ENCODE measurements at places on chromosomes 12 and 14.
A peak's percentile ranks its signal among the peaks of the same experiment; 100 is the strongest.

GRCh38 chr14:50425816-50426215 is 29.1 kb upstream of the CDKL1 start:
- DNase-seq: no peak

DNA sequence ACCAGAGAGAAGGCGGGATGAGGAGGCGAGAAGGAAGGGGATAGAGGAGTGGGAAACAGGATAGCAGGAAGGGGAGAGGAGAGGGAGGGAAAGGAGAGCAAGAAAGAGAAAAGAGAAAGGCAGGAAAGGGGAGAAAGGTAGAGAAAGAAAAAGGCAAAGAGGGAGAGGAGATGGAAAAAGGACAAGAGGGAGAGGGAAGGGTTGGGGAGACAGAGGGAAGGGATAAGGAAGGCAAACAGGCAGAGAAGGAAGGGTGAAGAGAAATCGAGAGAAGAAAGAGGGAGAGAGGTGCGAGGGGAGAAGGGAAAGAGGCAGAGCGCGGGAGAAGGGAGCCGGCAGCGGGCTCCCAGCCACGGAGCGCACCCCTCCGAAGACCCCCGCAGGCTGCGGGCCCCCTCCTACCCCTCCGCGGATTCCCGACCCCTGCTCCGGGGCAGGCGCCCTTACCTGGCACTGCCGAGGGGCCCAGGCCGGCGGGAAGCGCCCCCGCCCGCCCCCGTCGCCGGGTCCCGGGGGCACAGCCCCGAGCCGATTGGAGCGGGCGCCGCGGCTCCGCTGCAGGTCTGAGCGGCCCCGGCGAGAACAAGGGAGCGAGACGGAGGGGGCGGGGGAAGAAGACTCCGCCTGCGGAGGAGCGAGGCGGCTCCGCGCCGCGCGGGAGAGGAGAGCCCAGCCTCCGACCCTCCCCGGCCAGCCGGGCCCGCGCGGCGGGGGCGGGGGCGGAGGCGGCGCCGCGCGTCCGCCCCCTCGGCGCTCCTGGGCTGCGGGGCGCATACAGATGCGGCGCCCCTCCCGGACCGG is at the start of gene CDH24:
CDH24 (minus strand) TSS at position 565 of the 801 bp plus-strand sequence. CDS start 1,787 bp downstream, outside the sequence.
- peak; percentile 47 for DNase-seq

DNA sequence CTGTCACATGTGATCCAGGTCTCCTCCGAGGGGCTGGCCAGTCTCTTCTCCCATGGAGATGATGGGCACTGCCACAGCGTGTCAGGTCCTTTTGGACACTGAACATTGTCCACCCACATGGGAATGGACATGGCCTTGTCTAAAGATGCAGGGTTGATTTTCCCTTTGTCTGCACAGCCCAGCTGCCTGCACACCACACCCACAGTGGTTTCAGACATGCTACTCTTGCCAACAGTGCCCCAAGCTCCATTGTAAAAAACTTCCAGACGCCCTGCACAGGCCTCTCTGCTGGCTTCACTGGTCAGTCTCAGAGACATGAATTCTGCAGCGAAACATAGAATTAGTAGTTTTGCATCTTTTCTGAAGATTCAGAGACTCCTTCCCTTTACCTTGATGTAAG is 18.5 kb downstream of the CD163 start:
- DNase-seq: no peak

DNA sequence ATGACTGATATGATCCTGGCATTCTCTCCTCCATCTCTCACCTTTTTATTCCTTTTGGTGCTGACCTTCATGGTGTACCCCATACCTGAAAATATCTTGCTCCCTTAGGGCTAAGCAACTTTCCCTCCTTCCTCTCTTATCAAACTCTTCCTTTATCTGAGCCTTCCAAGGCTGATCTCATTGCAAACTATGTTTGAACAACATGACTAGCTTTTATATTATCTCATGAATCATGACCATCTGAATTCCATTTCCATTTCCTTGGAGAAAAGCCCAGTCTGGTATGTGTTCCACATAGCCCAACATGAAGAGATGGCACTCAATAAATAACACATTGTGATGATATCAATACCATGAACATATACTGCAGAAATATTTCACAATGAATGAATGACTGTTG is 111.6 kb downstream of the TSPAN8 start:
- no peak for DNase-seq

DNA sequence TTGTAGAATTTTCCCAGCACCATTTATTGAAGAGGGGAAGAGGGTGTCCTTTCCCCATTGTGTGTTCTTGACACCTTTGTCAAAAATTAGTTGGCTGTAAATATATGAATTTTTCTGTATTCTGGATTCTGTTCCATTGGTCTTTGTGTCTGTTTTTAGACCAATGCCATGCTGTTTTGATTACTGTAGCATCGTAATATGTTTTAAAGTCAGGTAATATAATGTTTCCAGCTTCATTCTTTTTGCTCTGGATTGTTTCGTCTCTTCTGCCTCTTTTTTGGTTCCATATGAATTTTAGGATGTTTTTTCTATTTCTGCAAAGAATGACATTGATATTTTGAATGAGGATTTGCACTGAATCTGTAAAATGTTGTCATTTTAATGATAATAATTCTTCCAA is 331.9 kb upstream of the RGS6 start:
- DNase-seq: no peak

DNA sequence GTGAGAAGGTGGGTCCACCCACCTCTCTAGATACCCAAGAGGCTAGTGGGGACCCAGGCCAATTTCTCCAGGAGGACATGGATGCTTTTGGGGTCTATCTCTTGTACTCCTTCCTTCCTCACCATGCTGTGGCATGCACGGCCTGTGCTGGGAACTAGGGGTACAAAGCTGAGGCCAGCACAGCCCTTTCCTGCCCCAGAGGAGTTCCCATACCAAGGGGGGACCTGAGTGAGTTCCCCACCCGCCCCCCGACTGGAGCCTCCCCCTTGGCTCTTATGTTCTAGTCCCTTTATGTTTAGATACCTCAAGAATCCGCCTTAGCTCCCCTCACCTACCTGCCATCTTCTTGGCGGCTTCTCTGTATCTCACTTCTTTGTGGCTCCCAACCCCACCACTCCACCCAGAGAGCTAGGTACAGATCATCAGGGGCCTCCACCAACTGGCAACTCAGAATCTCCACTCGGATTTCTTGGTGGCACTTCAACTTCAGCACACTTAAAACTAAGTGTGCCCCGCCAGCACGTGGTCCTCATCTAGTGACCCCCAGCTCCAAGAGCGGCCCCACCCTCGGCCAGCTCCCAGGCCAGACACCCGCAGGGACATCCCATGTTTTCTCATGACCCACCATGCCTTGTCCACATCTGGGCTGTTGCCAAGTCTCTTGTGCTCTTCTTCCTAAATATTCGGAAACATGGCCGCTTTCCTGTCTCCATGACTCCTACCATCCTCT is 115.2 kb upstream of the RTL1 start:
- DNase-seq: no peak

- no peak for DNase-seq
These were observed 159.8 kb upstream of the LRIG3 start for GRCh38 chr12:59080101-59080500.

- DNase-seq: no peak
These were observed 121.9 kb downstream of the PDE3A start for GRCh38 chr12:20490213-20490612.

- DNase-seq: no peak
These were observed 6.7 kb downstream of the TAS2R43 start for GRCh38 chr12:11085419-11085818.

DNA sequence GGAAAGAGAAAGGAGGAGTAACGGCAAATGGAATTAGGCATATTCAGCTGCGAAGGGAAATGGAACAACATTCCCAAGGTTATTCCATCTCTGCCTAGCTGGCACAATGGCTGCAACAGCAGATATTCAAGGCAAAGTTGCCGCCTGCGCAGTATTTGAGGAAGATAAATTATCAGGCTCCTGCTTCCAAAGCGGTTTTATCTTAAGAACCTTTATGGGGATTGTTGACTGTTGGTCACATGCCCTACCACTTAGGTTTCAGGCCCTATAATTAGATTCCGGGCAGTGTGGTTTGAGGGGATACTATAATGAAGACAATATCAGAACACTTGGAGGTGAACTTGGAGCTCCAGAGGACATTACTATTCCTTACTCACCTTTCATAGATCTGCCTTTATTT is 99.7 kb downstream of the FGD4 start:
- DNase-seq: no peak

DNA sequence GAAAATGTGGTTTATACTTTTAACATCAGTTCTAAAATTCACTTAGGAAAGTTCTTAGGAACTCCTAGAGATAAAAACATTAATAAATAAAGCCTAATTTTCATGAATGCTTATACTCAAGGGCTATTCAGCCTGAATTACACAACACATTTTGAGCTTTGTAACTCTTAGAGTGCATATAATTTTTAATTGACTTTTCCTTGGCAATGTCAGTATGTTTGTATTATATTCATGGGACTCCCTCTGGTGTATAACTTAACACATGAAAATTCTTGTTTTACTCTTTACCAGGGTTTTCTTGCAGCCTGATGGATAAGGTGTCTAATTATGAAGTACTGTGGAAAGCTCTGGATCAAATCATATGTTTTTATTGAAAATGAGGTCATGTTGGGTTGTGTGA is 150.6 kb upstream of the HMGA2 start:
- DNase-seq: no peak

DNA sequence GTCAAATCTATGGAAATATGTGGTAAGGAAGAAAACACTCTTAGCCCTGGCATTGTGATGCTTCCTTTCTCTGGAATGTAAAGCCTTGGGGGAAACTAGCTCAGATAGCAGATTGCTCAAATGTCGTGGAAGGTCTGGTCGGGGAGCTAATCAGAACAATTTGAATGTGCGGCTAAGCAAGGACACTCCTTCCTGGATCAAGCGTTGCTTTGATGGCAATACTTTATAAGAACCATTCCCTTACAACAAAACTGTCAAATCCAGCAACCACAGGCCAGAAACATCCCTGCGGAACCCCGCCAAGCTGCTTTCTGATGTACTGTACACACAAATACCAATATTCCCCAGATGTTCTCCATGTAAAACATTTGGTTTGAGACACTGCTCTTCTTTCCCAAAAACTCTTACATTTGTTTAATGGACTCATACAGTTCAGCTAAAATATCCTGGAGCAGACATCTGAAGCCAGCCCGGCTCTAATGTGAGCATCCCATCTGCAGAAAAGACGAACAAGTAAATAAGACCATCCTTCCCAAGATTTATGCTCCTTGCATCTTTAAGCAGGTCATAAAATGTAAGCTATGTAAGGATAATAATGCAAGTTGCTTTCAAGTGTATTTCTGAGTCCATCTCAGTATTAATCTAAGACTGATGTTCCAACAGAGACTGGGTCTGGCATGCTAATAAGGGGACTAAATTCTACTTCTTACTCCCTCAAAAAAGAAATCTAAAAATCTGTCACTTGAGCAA is 20.2 kb downstream of the NUAK1 start:
- no peak for DNase-seq

DNA sequence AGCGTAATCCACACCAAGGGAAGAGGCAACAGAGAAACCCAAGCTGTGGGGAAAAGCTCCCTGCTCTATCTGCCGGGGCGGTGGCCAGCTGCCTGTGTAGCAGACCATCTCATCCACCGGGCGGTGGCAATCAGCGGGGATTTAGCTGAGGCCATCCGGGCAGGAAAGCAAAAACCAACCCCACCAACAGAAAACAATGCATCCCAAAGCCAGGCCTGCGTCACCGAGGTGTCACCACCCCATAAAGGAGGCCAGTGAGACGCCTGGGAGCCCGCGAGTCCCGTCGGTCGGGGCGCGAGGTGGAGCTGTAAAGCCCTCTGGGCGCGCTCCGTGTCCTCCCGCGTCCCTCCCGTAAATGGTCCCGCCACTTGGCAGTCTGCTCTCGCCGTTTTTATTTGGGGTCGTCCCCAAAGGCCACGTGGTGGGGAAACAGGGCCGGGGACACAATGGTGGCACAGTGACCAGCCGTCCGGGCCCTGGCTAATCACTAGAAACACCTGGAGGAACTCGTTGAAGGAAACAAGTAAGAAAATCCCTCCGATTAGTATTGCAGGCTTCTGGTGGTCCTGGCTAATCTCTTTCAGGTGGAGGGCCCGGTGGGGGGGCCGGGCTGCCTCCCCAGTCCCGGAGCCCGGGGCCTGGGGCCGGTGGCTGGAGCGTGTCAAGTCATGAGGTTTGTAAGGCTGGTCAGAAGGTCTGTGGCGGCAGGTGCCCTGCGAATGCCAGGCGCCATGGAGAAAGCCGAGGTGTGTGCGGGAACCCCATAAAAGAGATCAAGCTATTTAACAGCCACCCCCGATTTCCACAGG is 94.7 kb upstream of the GSC start:
- DNase-seq: no peak

GRCh38 chr12:65494537-65494936 is 216.1 kb downstream of the MSRB3 start:
- DNase-seq: no peak

DNA sequence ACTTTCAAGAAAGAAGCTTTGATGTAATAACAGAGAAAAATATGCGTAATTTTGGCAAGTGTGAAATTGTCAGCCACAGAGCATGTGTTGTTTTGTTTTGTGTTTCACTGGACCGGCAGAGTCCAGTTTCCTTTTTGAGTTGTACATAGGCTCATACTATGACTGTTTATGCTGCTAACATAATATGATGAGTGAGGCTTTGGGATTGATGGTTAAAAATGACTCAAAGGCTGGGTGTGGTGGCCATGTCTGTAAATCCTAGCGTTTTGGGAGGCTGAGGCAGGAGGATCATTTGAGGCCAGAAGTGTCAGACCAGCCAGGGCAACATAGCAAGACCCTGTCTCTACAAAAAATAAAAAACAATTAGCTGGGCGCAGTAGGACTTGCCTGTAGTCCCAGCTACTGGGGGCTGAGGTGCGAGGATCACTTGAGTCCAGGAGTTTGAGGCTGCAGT is 487.9 kb downstream of the PCNX1 start:
- no peak for DNase-seq

- DNase-seq: no peak
These were observed 78.4 kb downstream of the SETD3 start for GRCh38 chr14:99402285-99402648.

DNA sequence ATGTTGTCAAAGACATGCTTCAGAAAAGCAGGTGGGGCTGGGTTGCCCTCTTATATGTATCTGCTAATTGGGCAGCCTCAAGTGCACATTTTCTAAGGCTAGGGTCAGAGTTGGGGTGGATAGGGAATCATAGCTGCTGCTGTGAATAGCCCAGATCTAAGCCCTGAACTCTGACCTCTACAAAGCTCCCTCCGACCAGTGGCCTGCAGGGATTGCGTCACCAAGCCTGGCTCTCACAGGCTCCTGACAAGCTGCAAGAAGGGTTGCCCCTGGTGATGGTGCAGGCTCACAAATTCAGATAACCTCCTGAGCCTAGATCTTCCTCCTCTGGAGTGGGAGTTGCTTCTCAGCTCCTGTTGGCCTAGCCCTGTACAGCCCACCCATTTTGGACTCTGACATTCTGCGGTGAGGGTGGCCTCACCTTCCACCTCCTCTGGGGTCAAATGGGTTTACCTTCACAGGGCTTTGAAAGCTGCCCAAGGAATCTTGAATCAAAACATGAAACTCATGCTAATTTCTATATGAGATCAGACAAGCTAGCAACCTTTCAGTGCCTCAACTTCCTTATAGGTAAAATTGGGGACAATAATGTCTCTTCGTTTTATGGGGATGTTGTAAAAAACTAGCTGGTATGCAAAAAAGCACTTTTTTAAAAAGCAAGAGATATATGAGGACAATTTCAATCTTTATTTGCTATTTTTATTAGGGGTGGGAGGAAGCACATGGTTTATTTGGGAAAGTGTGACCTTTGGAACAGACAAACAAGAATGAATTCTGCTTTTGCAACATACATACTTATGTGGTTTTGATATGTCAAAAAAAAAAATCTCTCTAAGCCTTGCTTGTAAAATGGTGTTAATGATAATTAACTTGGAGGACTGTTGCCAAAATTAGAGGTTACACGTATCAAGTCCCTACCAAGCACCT is 4.9 kb upstream of the SUSD6 start:
- no peak for DNase-seq

GRCh38 chr14:64968651-64969050 is 3.5 kb downstream of the RAB15 start:
- DNase-seq: no peak

All from stimulated activated CD8-positive, alpha-beta memory T cell treated with anti-CD3 and anti-CD28 coated beads, Interleukin-2, amount 100 ng/mL, for 1 hour (primary cell).